ENCODE measurements at places on chromosomes 12 and 14. TPM values are rescaled to one million over a fixed set of nuclear protein-coding genes. Genes with fewer than 3 reads are reported as not detected.

Gene GZMH
- total RNA-seq: not detected

Gene BHLHE41
- 0.57 TPM for total RNA-seq

Gene BAZ1A
- 25.0 TPM for total RNA-seq

Gene TAS2R9
- total RNA-seq: not detected

Gene KRT75
- 0.29 TPM for total RNA-seq

Data from A549 treated with CpdA at 1 μM for 4 hours (cell line).